ENCODE measurements at places on chromosomes 16 and 17.

DNA sequence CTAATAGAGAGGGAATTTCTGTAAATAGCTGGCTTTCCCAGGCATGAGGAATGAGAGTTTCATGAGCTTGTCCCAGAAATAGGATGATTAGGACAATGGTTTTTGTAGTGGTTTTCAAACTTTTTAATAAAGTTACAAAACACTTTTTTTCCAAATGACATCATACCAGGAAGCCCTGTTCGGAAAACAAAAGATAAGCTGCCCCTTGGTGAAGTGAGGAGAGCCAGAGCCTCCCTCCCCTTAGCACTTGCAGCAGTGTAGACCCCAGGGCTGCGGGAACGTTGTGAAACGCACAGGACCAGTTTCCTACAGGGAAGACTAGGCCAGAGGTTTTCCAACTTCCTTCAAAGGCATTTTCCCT lies 7.6 kb downstream of the FBRS start:
- no peak for DNase-seq

DNA sequence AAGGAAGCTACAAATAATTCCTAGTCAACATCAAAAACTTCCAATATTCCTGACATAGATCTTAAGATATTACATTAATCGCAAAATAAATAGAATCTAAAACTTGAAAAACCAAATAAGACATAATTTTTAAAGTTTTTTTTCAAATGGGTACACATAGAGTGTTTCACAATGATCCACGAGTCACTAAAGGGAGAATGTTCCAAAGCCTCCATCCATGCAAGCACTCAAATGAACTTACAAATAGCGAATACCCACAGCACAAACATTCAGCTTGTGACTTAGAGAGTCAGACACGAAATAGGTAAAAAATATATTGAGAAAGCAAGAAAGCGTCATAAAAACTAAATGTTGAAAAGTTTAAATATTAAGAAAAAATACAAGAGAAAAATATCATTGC lies 65.7 kb downstream of the CEP112 start:
- DNase-seq: no peak

DNA sequence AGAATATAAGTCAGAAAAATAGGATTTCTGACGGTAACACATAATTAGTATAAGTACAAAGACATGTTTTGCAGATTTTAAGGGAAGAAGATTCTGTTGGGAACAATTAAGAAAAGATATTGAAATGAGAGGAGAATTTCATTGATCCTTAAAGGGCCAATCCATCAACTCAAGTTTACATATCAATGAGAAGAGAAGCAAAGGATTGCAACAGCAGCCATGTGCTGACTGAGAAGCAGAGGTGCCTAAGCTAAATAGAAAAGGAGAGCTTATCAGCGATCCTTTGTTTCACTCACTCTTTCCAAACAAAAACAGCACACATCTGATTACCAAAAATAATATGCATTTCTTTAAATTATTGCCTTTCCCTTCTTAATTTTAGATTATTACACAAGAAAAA lies 94.6 kb downstream of the ITFG1 start:
- no peak for DNase-seq

DNA sequence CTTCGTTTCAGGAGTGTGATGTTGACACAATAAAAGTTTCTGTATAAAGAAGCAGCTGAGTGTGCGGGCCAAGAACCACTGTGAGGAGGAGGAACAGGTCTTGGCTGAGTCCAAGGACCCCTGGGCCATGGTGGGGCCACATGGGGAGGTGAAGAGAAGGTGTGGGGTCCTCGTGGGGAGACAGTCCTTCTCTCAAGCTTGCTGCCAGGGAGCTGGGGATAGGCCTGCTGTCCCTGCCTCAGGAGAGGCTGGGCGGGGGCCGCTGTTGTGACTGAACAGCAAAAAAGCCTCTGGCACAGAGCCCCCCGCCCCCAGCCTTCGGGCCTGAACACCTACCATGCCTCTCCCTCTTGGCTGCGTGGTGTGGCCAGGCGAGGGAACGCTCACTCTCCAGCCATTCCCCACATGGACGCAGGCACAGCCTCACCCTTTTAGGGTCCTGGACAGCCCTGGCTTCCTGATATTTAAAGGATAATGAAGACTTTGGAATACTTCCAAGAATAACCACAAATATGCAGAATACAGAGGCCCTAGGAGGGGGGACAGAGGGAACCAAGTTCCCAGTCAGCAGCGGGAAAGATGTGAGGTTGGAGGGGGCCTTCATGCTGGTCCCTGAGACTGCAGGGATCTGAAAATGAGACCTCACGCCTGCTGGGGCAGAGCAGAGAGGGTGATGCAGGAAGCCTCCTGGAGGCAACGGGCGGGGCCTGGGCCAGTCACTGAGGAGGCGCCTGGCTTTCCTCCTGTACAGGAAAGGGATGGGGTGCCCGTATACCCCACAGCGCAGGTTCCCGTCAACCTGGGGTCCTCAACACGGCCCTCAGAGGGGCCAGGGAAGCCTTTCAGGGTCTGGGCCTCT lies 100.0 kb upstream of the CREBBP start:
- DNase-seq: no peak

DNA sequence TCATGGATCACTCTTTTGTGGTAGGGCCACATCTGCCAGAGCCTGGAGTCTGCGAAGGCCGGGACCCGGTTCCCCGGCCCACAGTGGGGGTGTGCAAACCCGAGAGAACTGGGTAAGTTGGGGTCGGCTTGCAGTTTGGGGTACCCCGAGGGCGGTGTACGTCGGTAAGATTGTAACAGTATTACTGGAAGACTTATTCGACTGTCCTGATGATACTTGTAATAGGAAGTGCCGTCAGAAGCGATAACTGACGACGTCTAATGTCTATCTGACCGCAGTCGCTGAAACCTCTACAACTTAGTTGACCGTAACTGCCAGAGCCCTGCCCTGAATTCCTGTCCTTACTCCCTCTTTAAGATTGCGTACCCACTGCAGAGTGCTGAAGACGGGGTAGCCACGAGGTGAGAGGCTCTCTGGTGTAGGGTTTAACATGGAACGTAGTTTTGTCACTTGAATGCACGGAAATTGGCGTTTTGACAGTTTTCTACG lies 24.0 kb downstream of the TRPV2 start:
- no peak for DNase-seq

DNA sequence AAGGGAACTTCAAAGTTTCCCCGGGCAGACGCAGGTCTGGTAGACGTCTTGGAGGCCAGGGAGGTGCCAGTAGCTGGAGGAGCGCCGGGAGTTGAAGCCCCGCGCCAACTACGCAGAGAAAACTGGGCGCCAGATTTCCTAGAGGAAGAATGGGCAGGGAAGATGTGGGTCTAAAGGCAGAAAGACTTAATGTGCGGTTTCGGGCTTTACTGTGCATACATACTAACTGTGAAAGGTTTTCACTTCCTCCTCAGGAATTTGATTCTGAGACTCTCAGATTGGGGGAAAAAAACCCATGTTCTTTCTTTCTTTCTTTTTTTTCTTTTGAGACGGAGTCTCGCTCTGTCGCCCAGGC lies 331 bp upstream of the ZNF287 start:
- no peak for DNase-seq

DNA sequence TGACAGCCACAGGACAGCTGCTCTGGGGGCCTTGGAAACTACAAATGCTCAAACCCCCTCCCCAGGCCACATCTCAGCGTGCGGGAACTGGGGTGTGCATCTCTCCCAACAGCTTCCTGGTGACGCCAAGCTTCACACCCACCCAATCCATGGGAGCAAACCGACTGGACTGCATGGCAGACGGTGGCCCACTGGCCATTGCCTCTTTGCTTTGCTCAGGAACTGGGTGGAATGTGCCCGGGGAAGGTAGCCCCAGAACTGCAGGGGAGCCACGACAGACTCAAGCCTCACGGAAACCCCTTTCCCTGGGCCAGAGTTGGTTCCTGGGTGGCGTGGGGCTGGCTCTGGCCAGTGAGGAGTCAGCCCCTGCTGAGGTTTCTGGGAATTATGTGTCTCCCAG lies 5.2 kb upstream of the C16orf95 start:
- DNase-seq: no peak

DNA sequence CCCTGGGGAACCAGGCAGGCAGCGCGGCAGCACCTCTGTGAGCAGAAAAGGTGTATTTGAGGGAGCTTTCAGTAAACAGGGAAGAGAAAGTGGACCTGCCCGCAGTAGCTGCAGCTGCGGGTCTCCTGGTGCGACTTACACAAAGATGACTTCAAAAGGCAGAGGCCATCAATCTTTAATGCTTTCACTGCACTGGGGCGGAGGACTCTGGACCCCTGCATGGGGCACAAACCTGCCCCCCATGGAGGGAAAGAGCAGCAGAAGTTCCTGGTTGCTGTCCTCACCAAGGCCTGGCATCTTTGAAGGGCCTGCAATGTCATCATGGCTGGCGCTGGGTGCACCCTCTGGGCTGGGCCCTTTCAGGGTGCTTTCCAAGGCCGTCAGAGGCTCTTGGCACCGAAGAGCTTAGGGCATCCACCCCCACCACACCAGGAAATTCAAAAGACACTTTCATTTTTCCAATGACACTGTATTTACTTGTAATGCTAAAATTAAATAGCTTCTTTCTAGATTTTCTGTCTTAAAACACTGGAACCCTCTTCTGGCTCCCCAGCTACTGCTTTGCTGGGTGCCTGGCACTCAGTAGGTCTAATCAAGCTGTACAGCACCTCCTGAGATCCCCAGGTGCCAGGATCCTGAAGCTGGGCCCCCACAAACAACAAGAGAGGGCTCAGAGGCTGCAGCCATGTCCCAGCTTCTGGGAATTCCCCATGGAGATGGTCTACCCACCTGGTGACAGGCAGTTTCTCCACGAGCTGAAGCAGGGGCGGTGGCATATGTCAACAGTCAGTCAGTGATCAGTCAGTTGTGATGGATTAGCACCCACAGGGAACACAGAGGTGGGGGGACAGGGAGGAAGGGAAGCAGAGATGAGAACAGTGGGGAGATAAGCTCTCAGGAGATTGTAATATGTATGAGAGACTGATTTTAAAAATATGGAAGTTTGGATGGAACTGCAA lies 2.1 kb upstream of the CACNG1 start:
- no peak for DNase-seq

DNA sequence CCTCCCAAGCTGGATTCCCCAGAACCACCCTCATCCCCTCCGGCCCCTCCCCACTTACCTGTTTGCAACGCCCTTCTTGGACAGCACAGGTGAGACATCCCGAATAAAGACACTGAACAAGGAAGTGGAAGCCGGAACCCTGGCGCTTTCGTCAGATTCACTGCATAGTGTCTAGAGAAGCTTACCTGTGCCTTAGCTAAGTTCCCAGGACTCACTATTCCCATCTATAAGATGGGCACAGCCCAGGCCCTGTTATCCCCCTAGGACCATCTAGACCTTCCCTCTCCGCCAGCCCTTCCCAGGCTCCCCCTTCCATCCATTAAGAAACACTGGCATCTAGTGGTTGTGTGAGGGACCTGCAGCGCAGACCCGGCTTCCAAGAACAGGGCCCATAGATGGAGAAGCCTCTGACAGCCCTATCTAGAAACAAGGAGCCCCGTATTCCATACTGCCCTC lies 26.9 kb upstream of the RPL38 start:
- peak; percentile 78 for DNase-seq

- no peak for DNase-seq
Measured at GRCh38 chr17:35740997-35741931, 9.8 kb downstream of the RASL10B start.

GRCh38 chr16:4846503-4846900 lies 586 bp downstream of the GLYR1 start:
- DNase-seq: peak; percentile 67
